ENCODE measurements at places on chromosomes 12 and 14. TPM values are rescaled to one million over a fixed set of nuclear protein-coding genes. Genes with fewer than 3 reads are reported as not detected.

DNA sequence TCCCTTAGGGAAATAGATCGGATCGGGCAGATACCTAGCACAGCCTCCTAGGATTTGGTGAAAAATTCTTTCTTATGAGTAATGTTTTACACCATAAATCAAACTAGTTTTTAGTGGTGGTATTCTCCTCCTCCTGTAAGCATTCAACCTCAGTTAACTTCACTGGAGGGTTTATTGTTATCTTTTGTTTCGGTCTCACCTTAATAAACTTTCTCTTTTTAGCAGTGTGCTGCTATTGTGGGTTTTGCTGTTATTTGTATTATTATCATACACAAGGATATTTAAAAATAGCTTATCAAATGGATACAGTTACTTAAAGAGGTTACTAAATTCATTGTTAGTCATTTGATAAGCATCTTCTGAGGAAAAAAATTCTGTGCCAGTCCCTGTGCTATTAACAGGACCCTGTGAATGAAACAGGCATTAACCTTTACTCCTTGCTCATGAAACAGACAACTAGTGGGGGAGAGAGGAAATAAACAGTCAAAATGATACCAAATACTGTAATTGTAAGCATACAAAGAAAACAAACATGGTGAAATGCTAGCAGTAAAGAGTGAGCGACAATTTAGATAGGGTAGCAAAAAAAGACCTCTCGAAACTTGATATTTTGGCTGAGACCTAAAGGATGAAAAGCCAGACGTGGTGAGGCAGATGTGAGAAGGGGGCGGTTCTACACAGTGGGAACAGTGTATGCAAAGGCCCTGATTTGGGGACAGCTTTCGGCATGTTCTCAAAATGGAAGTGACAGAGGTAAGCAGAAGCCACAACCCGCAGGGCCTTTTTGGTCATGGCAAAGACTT is 178.7 kb upstream of the SOX5 start:
- H3K4me3 ChIP-seq, result no peak overlapping the region
- no peaks in the 10 kb centered on the region for H3K36me3 ChIP-seq
- DNase-seq, result no peak
- no peaks in the 10 kb centered on the region for H3K27me3 ChIP-seq
- no peak overlapping the region for H3K27ac ChIP-seq

- no peaks in the 10 kb centered on the region for H3K27me3 ChIP-seq
- peaks cover 11% of the 10 kb centered on the region for H3K36me3 ChIP-seq
- H3K27ac ChIP-seq, result no peak overlapping the region
- no peak for DNase-seq
- no peak overlapping the region for H3K4me3 ChIP-seq
- no peaks in the 10 kb centered on the region for H3K4me1 ChIP-seq
Observed at GRCh38 chr12:11947213-11947612, 123.5 kb upstream of the BCL2L14 start.

The RPS6KL1 gene
- 10.4 TPM for total RNA-seq

DNA sequence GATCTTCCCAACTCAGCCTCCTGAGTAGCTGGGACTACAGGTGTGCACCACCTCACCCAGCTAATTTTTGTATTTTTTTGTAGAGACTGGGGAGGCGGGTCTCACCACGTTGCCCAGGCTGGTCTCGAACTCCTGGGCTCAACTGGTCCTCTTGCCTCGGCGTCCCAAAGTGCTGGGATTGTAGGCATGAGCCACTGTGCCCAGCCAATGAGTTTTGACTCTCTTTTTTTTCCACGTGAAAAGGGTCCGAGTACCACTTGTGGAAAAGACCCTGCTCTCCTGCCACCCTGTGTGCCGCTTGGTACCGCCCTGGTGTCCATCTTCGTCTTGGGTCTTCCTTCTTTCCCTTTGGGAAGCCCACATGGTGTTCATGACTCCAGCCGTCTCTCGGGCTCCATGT is 17.6 kb downstream of the TEDC1 start:
- H3K4me1 ChIP-seq, result no peaks in the 10 kb centered on the region
- DNase-seq, result no peak
- peaks cover 15% of the 10 kb centered on the region for H3K27me3 ChIP-seq
- no peak overlapping the region for H3K4me3 ChIP-seq
- no peaks in the 10 kb centered on the region for H3K36me3 ChIP-seq
- H3K27ac ChIP-seq, result no peak overlapping the region

Measured in endodermal cell (in vitro differentiated cells).